ENCODE measurements at places on chromosomes 16 and 17.

DNA sequence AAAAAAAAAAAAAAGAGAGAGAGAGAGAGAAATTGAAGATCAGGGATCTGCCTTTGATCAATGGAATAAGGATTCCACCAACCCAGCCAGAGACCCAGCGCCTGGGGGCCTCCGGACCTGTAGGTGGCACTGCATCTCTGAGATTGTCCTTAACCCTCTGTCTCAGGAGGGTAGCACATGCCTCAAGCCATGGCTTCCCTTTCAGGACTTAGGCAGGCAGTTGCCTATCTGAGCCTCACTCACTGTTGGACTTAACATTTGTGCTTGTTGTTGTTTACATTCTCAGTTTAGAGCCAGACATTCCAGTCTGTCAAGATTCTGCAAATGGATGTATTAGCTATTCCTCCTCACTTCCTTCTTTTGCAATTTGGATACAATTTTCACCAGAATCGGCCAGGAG, 5.1 kb upstream of the SCNN1B start:
- DNase-seq = no peak

DNA sequence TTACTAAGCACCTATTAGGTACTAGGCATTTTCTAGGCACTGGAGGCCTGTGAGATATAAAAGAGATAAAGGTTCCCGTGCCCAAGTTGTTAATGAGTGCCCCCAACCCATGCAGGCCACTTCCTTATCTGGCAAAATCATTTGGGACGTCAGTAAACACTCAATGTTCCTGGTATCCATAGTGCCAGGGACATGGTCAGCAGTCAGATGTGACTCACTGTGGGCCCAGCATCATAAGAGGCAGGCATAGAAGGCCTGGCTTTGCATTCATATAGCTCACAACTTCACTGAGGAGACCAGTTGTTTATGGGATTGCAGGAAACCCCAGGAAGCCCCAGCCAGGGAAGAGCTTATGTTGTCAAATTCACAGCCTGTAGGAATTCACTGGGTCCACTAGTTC, 81.1 kb downstream of the MRC2 start:
- no peak for DNase-seq

DNA sequence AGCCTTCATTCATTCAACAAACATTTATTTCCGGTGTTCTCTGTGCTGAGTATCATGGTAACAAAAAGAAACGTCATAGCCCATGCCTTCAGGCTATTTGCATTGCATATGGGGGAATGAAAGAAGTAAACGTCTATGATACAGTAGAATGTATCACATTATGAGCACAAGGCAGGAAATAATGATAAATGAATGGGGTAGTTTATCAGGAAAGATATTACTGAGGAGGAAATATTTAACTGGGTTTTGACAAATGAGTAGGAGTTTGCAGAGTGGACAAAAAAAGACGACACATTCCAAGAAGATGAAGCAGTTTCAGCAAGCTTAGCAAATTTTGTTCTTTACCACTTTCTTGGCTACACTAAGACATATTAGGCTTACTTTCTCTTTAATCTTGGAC, 1.3 kb upstream of the KRTAP4-7 start:
- no peak for DNase-seq

DNA sequence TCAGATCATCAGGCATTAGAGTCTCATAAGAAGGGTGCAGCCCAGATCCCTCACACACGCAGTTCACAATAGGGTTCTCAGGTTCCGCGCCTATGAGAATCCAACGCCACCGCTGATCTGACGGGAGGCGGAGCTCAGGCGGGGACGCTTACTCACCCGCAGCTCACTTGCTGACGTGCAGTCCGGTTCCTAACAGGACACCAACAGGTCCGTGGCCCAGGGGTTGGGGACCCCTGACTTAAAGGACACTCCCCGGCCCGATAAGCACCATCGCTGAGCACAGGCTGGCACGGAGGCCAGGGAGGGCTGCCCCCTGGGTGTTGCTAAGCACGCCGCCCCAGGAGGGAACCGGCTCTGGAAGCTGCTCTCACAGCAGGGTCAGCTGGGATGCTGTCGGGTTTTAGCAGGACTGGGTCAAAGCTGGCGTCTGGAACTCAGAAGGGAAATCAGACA, 30.1 kb upstream of the BAHCC1 start:
- DNase-seq = no peak

GRCh38 chr17:39237586-39237985, 11.8 kb upstream of the STAC2 start:
- DNase-seq = no peak

GRCh38 chr16:46976550-46976949, 3.1 kb upstream of the DNAJA2 start:
- DNase-seq = no peak

GRCh38 chr16:62968-63391, 9.4 kb downstream of the SNRNP25 start:
- DNase-seq = no peak

DNA sequence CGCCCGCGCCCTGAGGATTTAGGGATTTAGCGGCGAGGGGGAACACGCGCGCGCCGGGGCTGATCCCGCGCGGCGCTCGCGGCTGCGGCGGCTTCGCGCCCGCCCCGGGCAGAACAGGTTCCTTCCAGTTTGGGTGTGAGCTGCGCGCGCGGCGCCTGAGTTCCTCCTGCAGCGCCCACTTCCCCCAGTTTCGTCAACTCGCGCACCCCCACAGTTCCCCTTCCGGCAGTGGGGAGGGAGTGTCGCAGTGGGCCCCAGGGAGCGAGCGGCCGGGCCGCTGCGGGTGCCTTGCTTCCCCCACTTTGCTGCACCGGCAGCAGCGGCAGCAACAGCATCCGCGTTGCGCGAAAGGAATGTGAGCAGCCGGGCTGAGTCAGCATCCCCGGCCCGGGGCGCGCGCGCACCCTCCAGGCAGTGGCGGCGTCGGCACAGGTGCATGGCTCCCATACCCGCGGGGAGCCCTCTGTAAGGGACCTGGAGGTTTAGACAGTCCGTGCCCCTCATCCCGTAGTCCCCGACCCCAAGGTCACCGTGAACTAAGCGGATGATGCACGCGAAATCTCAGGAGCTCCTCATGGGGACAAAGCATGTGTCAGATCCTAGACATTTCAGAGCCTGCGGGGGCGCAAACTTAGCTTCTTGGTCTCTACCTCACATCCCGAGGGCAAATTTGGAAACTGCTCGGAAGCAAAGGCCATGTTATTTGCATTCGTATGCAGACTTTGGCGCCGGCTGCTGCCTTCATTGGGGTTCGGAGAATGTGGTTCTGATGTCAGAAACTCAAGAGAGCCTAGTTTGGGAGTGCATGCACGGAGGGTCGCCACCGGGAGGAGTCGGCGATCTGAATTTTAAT, 767 bp downstream of the ARSG start:
- peak; percentile 88 for DNase-seq

DNA sequence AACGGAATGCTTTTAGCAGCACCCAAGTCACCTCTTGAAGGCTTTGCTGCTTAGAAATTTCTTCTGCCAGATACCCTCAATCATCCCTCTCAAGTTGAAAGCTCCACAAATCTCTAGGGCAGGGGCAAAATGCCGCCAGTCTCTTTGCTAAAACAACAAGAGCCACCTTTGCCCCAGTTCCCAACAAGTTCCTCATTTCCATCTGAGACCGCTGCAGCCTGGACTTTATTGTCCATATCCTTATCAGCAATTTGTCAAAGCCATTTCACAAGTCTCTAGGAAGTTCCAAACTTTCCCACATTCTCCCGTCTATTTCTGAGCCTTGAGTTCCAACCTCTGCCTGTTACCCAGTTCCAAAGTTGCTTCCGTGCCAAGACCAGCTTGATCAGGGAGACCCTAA, 27.4 kb downstream of the TMC6 start:
- DNase-seq = no peak

- DNase-seq = no peak
Observed at GRCh38 chr16:81651758-81652718, 127.1 kb upstream of the PLCG2 start.

DNA sequence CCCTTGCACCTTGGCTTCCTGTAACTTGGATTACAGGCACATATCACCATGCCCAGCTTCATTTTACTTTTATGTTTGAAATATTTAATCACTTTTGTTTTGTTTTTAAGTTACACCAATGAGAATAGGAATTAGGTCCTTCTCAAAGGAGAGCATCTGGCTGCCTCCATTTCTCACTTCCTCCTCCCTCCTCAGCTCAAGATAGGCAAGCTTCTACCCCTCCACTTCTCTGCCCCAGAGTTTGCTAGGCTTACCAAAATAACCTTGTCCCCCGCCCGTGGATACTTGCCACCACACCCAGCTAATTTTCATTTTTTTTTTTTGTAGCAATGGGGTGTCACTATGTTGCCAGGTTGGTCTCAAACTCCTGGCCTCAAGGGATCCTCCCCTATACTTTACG, 17.9 kb downstream of the GABARAPL2 start:
- no peak for DNase-seq

GRCh38 chr17:17624741-17625140, 33.2 kb upstream of the PEMT start:
- no peak for DNase-seq

GRCh38 chr16:15913046-15913698, 24.8 kb upstream of the CEP20 start:
- DNase-seq = no peak

- no peak for DNase-seq
Observed at GRCh38 chr17:18944646-18945045, 7.3 kb upstream of the SLC5A10 start.

GRCh38 chr17:75642182-75642783, 9.0 kb downstream of the SMIM5 start:
- no peak for DNase-seq

DNA sequence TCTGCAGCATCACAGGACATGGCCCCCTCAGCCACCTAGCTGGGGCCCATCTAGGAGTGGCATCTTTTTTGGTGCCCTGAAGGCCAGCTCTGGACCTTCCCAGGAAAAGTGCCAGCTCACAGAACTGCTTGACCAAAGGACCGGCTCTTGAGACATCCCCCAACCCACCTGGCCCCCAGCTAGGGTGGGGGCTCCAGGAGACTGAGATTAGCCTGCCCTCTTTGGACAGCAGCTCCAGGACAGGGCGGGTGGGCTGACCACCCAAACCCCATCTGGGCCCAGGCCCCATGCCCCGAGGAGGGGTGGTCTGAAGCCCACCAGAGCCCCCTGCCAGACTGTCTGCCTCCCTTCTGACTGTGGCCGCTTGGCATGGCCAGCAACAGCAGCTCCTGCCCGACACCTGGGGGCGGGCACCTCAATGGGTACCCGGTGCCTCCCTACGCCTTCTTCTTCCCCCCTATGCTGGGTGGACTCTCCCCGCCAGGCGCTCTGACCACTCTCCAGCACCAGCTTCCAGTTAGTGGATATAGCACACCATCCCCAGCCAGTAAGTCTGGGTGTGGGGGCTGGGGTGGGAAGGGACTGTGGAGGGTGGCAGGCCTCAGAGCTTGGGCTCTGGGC, 22.0 kb downstream of the RARA start:
- DNase-seq = no peak

- DNase-seq = no peak
Observed at GRCh38 chr17:66904760-66905624, 59.5 kb upstream of the CACNG4 start.

DNA sequence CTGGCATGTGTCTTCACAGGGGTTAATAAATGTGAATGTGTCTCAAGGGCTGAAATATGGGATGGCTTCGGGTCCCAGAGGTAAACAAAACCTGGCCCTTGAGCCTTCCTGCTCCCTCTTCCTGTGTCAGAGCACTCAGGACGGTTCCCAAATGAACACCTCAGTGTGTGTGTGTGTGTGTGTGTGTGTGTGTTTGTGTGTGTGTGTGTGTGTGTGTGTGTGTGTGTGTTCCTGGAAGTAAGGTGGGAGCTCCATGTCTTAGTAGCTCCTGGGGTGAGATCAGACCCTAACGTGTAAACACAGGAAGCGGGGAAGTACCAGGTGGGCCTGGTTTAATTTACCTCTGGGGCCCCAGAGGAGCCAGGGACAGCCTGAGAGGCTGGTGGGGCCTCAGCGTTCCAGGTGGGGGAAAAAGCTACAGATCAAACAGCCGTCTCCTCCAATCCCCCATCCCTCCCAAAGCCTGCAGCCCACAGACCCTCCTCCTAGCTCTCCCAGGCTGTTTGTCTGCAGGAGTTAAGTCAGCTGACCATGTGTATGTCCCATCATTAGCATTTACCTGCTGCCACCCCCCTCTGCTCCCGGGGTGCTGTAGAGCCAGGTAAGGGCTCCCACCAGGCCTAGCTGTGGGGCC, 6.1 kb downstream of the KIF19 start:
- DNase-seq = no peak

DNA sequence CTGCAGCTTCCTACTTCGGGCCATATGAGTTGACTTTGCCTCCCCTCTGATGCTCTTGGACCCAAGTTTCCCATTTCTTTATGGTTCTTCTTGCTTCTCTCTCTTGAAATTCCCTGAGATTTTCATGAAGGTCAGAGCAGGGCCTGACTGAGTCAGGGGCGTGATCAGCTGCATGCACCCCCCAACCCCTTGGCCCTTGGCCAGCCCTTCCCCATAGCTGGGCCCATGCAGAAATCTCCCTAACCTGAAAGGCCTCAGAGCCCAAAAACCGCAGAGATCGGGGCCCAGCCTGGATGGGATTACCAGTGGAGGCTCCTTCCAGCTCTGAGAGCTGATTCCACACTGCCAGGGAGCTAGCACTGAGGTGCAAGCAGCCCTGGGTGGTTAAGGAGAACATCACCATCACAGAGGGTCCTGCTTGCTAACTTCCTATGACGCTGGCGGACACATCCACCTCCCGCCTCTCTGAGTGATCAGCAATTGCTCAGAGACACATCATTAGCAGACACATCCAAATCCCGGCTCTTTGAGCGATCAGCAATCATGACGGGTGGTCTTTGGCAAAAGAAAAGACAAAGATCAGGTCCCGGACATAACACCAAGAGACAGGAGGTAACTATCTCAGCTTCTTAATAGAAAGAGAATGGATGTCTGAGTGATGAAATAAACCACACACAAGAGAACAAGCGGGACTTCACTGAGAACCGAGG, 161.5 kb downstream of the C16orf78 start:
- DNase-seq = no peak

All from T-helper 9 cell (primary cell).